ENCODE measurements at places on chromosomes 2 and 18.

GRCh38 chr2:64092502-64092901, 51.7 kb downstream of the PELI1 start:
- no peak overlapping the region for H3K27ac ChIP-seq
- no peak overlapping the region for H3K4me3 ChIP-seq
- no peaks in the 10 kb centered on the region for H3K27me3 ChIP-seq
- H3K4me1 ChIP-seq, result no peaks in the 10 kb centered on the region
- H3K36me3 ChIP-seq, result peaks cover 14% of the 10 kb centered on the region

GRCh38 chr2:53234548-53234903, 533.1 kb upstream of the CHAC2 start:
- H3K27ac ChIP-seq, result no peak overlapping the region
- H3K36me3 ChIP-seq, result no peaks in the 10 kb centered on the region
- no peaks in the 10 kb centered on the region for H3K27me3 ChIP-seq
- H3K4me1 ChIP-seq, result no peaks in the 10 kb centered on the region
- no peak overlapping the region for H3K4me3 ChIP-seq
- DNase-seq, result no peak

DNA sequence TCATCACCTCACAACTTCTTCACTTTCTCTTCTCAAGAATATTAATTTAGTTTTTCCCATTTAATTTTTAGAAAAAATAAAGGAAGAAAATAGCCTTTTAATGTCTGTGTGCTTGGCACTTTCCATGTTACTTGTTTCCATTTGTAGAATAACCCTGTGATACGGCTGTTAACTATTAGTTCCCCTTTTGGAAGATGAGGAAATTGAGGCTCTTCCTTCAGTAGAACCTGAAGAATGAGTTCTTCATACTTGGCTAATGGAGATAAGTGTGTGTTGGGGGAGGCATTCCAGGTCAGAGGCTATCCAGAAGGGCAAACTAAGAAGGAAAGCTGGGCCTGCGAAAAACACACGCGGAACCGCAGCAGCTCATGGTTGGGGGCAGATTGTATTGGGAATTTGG, 38.3 kb downstream of the ZNF532 start:
- no peak overlapping the region for H3K27ac ChIP-seq
- no peaks in the 10 kb centered on the region for H3K4me1 ChIP-seq
- no peak overlapping the region for H3K4me3 ChIP-seq
- H3K36me3 ChIP-seq, result no peaks in the 10 kb centered on the region
- no peak for DNase-seq
- H3K27me3 ChIP-seq, result no peaks in the 10 kb centered on the region

DNA sequence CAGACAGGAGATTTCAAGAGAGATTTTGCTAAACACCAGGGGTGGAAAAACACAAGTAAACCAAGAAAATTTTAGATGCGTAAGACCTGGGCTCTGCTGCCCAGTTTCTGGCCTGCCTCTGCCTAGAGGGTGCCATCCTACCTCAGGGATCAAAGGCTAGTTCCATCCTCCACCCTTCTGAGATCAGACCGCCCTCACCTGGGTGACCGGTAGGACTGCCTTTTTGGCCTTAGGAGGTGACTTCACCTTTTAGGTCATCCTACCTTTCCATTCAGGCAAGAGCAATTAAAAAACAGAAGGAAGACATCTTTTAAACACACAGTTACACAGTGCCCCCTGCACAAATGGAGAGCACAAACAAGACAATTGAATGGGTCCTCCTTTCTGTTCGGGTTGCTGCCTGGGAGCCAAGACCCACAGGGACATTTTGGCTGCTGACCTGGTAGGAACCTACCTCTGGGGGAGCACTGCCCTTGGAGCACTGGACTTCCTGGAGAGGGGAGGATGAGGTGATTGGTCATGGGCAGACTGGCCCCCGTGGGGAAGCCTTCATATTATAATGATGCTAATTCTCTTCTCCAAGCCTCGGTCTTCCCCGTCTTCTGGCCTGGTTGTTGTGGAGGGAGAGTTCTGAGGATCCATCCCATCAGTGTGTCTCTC, 3.1 kb downstream of the PSD4 start:
- H3K27ac ChIP-seq, result peak overlapping the region; percentile 92
- H3K36me3 ChIP-seq, result peaks cover 4% of the 10 kb centered on the region
- no peak for DNase-seq

GRCh38 chr2:162153608-162154224, 1.7 kb upstream of the GCG start:
- H3K4me3 ChIP-seq, result no peak overlapping the region
- H3K27me3 ChIP-seq, result no peaks in the 10 kb centered on the region
- peak; percentile 46 for DNase-seq
- H3K4me1 ChIP-seq, result no peaks in the 10 kb centered on the region

GRCh38 chr2:160224060-160224459, 24.0 kb upstream of the ITGB6 start:
- no peaks in the 10 kb centered on the region for H3K27me3 ChIP-seq
- no peaks in the 10 kb centered on the region for H3K4me1 ChIP-seq
- H3K27ac ChIP-seq, result no peak overlapping the region
- no peak for DNase-seq

DNA sequence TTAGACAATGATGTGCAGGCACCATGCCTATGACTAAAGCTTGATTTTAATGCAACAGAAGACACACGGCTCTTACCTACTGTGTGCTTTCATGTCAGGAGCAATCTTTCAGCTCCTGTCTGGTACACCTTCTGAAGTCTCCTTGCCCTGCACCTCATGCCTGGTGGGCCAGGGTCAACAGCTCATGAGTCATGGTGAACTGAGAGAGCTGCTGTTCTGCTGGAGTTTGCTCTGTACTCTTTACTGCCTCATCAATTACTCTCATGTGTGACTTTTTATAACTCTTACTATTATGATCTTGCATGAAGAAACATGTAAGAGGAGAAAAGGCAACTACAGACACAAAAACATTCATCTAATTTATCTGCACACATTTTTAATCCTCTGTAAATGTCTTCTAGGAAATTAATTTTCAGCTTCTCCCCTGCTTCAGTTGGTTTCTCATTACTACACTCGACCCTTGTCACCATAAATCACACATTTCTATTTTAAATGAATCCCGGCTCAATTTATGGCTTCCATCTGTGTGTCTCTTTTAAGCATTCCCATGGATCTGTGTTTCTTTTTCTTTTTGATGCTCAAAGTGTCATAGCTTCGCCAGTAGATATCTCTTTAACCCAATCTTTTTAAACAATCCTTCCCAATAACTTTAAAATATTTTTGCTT, 9.7 kb downstream of the SERPINB7 start:
- H3K27me3 ChIP-seq, result no peaks in the 10 kb centered on the region
- H3K27ac ChIP-seq, result no peak overlapping the region
- no peaks in the 10 kb centered on the region for H3K36me3 ChIP-seq
- H3K4me1 ChIP-seq, result no peaks in the 10 kb centered on the region
- H3K4me3 ChIP-seq, result no peak overlapping the region
